ACHN (cell line): ENCODE measurements at places on chromosomes 11 and 22.
A peak's percentile ranks its signal among the peaks of the same experiment; 100 is the strongest.

- no peak for DNase-seq
These were observed 10.6 kb upstream of the GNB1L start for GRCh38 chr22:19865141-19865829.

GRCh38 chr11:62665599-62666258, 617 bp downstream of the CSKMT start:
- DNase-seq, result peak; percentile 47

GRCh38 chr22:24445481-24446259, 18.3 kb downstream of the ADORA2A start:
- DNase-seq, result no peak

DNA sequence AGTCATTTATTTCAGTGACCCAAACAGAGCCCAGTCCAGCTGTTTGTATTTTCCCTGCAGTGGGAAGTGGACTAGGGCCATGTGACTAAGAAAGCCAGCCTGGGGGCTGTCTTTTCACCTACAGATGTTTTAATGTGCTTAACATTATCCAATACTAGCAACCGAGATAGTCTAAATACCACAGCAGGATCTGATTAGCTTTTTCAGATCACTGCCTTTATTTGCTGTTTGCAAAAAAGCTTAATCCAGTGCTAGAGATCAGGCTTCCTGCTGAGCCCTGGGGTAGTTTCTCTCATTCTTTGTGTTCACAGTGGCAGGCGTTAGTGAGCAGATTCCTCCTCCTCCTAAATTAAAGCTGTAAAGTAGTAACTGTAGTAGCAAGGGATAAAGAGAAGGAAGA, 35.0 kb downstream of the ZC3H12C start:
- DNase-seq, result no peak

- peak; percentile 80 for DNase-seq
These were observed 32.2 kb downstream of the LIMK2 start for GRCh38 chr22:31244046-31244942.
